Activated naive CD4-positive, alpha-beta T cell treated with Interleukin-2 at 50 U/mL for 16 hours (primary cell): ENCODE measurements at places on chromosomes 5 and 9.

GRCh38 chr5:112366987-112367386 lies 52.1 kb downstream of the EPB41L4A start:
- DNase-seq, result no peak

DNA sequence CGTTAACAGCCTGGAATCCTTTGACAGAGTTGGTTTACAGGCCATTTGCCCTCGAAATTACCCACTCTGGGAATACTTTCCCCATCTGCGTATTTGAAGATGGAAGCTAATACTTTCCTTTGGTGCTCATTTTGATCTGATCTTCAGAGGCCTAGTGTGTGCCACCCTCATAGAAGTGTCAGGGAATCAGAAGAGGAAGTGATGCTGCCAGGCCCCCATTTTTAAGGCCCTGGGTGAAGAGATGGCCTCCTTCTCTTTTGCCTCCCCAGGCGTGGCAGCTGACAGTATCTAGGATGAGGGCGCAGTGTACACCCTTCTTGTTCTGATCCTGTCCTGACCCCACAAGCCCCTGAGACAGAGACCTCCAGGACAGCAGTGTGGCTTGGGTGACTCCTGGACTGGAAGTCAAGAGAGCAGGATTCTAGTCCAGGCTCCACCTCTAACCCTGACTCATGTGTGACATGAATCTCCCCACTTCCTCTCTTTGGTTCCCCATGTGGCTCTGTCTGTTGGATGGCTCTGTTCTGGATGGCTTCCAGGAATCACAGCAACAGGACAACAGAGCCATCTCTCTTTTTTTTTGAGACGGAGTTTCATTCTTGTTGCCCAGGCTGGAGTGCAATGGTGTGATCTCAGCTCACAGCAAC lies 27.8 kb downstream of the CSF1R start:
- DNase-seq, result no peak

DNA sequence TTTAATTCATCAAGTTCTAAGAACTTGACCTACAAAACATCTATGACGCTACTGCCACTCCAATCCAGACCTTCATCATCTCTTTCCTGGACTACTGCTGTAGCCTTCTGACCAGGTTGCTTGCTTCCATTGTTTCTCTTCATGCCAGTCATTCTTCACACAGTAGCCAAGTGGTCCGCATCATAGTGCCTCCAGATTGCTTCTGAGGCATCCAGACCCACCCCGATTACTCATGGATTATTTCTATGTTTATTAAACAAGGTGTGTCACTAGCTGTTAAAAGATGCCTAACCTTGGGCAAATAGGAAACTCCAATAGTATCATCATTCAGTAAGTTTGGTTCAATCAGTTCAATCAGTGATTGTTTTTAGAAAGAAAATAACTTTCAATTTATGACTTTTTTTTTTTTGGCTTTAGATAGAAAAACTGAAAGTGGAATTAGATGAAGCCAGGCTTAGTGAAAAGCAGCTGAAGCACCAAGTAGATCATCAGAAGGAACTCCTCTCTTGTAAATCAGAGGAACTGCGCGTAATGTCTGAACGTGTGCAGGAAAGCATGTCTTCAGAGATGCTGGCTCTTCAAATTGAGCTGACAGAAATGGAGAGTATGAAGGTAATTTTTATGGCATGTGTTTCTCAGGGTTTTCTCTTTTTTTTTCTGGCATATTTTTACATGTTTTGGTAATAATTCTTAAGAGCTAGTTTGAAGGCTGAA lies 9.5 kb downstream of the SPDL1 start:
- no peak for DNase-seq

DNA sequence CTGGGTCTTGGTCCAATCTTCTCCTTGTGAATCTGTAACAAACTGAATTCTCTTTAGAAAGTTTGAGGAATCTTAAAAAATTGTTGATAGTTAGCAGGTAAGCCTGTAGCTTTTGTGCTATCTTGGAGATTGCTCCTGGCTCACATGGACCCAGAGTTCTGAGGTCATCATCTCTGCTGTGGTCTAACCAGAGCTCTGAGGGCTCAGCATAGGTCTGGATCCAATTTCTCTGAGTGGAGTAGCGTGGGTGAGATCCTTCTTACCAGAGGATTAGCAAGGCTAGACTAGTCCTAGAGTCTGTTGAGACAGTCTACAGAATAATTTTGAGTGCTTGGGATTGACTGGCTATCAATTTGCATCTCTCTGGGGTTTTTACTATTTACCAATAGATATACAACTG lies 60.5 kb upstream of the IL6ST start:
- no peak for DNase-seq

DNA sequence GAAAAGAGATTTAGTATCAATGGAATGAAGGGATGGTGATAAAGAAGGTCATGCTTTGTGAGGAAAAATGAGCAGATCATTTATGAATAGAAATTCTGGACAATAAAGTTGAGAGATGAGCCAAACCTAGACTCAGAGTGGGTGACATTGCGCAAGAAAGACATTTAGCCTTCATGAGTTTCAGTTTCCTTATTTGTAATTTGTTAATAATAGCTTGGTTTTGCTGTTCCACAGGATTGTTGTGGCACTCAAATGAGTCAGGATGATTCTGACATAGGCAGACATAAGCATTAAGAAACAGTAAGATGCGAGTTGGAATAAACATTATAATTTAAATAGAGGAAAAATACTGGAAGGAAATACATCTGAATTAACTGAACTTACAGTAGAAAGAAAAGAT lies 34.8 kb downstream of the ITGA2 start:
- DNase-seq, result no peak
